ENCODE measurements at places on chromosomes 12 and 14.

- peak; percentile 68 for DNase-seq
Measured at GRCh38 chr12:52006726-52007157, at the start of gene TAMALIN. TSS of gene TAMALIN (plus strand) at chr12:52006946. CDS start at chr12:52007020, 74 bp downstream.

- DNase-seq, result no peak
Measured at GRCh38 chr14:60561845-60562746, 53.1 kb downstream of the SIX6 start.

- DNase-seq, result no peak
Measured at GRCh38 chr14:61470261-61470960, 149.0 kb downstream of the PRKCH start.

DNA sequence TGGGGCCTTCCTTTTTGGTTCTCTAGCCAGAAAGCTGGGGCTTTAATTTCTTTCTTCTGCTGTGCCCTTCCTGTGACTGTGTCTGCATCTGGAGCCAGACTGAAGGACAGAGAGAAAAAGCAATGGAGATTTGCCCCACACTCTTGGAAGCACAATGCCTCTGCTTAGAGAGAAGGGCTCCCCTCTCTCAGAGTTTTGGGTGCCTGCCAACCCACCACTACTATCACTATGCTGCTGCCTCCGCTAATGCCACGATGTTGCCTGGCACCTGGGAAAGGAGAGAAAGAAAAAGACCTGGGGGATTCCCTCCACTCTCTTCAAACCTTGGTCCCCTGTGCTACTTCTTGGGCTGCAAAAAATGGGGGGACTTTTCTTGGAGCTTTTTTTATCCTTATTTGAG, 52.6 kb downstream of the TMEM260 start:
- no peak for DNase-seq

DNA sequence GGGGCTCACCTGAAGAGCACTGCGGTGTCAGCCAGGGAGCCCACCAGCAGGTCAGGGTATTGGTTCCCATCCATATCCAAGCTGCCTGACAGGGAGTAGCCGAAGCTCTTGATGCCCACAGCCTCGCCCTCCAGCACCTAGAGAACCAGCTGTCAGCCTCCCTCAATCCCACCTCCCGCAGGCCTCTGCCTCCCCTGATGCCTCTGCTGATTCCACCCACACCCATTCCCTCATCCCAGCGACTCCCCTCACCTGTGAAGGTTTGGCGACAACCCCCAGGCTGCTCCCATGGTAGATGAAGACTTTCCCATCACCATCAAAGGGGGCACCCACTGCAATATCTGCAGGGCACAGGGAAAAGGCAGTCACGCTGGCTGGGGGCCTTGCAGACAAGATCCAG, 10.0 kb downstream of the ITGA7 start:
- no peak for DNase-seq

- no peak for DNase-seq
Measured at GRCh38 chr14:46573498-46573897, 78.1 kb downstream of the RPL10L start.

DNA sequence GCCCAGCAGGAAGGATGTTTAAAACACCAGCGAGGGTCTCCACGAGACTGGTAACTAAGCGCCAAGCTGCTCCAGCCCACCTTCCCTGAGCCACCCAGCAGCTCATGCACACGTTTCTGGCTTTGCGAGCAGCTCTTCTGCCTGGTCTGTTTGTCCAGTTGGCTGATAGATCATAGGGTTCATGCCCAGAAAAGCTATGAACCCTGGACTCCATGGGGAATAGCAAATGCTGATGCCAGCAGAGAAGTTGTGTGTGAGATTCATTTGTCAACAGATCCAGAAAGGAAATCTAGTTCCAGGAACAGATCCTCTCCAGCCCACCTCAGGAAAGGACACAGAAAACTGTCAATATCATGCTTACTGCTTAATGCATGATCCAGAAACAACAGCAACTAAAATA, 28.2 kb upstream of the RIMBP2 start:
- DNase-seq, result no peak

DNA sequence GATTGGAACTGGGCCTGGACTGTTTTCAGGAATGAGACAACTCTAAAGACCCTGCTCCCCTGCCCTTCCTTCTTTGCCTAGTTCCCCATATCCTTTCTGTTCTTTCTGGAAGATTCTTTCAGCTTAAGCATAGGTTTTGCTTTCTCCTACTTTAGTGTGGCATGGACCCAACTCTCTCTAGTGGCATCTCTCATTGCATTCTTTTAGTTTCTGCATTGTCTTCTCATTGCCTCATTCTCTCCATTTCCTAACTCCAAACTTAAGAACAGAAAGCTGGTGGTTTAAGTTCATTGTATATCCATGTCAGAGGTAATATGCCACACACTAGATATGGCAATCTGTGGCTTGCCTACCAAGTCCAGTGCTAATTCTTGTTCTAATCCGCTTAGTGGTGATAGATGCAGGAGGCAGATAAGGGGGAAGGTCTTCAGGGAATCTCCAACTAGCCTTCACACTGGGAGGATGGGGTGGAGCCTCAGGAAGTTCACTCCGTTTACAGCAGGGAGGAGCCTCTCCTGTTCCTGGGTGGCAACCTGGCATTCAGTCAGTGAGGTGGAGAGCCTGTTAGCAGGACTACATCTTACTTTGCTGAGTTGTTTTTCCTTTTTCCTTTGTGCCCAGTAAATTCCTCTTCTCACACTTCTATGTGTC, 165.1 kb upstream of the LMNTD1 start:
- no peak for DNase-seq

DNA sequence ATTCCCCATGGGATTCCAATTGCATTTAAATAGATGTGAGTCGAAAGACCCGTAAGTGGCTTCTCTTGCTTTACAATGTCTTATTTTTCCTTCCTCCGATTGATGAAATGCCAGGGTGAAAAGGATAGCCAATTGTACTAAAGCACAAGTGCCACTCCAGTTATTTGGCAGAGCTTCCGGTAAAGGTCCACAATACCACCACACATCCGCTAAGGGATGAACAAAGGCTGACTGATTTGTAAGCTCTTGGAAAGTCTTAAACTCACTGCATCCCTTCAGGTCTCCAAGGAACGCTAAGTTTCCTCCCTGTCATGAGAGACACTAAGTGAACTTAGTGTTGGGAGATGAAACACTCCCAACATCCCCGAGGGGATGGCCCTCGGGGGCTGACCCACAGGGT, 21.2 kb upstream of the RNASE1 start:
- DNase-seq, result no peak

DNA sequence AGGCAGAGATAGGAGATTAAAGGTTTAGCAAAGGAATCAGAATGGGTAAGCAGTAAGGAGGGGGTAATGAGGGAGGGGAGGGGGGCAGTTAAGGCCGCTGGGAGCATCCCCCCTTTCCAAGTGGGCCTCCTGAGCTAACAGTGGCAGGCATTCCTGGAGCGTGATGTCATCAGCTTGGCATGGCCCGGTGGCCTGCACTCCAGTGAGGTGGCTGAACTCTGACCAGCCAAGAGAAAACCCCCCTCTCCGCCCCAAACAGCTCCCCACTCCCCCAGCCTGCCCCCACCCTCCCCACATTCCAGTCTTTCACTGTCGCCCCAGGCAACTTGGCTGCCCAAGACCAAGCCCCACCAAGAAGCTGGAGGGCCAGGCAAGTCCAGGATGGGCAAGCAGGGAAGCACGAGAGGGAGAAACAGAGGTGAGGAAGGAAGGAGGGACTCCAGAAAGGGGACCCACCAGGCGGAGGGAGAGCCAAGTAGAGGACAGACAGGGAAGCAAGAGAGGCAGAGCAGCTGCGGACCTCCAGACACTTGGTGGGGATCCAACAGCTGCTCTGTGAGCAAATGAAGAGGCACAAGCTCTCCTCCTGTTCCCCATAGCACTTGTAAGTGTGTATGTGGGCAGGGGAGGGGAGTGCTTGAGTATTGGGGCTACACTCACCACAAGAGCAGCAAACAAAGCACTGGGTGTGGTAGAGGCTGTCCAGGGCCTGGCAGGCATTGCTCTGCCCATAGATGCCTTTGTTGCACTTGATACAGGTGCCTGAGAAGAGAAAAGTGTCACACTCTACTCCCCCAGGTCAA, 4.5 kb downstream of the AJUBA start:
- no peak for DNase-seq

DNA sequence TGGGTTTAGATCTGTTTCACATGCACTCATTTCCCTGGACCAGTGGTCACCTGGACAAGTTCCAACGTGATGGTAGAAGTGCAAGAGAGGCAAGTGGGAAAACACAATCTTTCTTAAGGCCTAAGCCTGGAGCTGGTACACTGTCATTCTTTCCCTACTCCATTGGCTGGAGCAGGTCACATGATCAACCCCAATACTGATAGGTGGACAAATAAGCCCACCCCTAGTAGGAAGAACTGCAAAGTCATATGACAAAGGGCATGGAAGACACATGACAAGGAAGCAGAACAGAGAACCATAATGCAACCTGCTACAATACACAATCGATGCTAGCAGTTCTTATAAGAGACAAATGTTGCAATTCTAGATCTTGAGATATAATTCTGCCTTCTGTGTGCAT, 66.3 kb downstream of the SRRM4 start:
- DNase-seq, result no peak

- DNase-seq, result no peak
Measured at GRCh38 chr12:16531621-16532020, 74.3 kb downstream of the LMO3 start.

DNA sequence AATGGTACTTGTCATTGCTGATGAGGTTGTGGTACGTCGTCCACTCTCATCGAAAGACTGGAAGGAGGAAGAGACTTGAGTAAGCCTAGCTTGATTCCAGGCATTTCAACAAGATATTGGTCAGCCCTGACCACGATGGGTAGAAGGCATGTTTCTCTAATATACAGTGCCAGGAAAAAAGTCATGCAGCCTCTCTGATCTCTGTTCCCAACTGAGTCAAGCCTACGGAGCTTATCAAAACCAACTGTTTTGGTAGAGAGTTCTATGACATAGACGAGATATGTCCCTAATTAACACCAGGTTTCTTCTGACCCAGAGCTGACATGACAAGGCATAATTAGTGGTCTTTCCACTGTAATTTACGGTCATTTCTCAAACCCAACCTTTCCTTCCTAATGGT, 58.5 kb downstream of the NIN start:
- no peak for DNase-seq

DNA sequence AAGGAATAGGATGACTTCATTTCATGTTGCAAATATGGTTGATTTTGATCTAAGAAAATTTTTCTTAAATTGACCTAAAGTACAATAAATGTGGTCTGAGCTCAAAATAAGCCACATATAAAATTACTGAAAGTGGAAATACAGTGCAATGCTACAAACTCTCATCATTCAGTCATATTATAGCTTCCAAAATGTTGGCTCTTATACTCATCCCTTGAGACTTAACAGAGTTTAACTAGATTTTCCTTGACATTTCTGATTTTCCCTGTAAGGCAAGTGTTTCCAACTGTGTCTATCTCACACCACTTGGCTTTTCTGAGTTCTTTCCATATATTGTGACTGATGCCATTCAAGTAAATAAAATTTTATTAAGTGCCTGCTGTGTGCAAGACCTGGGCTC, 123.7 kb upstream of the NTF3 start:
- DNase-seq, result no peak

GRCh38 chr12:29304388-29304787, 76.6 kb downstream of the ERGIC2 start:
- no peak for DNase-seq

DNA sequence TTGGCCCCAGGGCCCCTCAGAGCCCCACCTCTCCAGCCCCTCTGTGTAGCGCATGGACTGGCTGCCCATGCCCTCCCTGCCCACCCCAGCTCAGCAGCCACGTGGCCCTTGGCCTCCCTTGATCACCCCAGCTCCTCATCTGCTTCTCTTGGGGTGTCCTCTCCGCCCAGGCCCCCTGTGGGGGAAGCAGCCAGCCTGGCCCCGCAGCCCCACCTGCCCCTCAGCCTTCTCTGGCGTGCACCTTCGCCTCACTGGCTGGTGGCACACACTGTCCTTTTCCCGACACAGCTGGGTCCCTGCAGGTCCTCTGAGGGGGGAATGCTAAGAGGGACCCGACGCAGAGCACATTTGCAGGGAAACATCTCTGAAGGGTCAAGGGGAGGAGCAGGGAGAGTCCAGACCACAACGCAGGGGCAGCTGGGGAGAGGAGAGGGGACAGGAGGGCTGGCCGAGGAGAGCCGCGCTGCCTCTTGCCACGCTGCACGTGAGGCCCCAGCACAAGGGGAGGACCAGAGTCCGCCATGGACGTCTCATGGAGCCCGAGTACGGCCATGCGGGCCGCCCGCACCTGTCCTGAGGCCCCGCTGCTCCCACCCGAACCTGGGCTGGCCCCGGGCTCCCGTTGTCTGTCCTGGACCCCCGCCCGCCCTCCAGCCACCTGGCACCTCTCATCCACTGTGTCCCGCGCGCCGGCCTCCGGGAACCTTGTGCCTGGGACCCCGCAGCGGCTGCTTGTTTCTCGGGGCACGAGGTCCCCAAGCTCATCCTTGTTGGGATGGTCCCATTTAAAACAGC, 36.1 kb downstream of the PACS2 start:
- no peak for DNase-seq

- no peak for DNase-seq
Measured at GRCh38 chr14:87940382-87940781, 52.6 kb downstream of the GALC start.

DNA sequence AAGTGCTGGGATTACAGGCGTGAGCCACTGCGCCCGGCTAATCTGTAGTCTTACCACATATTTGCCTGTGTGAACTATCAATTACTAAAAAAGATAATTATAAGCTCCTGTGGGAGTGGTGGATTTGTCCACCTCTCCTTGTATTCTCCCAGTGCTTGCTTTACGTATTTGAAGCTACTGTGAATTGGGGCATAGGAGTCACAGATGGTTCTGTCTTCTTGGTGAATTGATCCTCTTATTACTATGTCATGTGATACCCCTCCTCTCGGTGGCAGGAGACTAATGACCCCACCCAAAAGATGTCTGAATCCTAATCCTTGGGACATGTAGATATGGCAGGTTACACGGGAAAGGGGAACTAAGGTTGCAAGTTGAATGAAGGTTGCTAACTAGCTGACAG, 11.8 kb downstream of the GPR132 start:
- no peak for DNase-seq

DNA sequence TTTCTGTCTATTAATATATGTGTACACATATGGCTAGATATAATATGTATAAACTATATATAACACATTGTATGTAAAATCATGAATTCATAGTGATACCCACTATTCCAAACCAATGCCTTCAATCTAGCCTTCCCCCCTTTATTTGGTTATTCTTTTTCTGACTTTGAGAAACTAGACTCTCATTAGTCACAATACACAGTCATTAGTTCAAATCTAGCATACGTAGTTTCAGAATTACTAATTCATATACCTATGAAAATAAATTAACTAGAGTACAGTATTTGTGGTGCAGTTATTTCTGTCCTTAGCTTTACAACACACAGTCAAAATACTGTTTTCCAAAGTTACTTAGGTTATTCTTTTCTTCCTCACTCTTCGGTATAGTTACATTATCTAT, 268.2 kb downstream of the DPF3 start:
- no peak for DNase-seq

DNA sequence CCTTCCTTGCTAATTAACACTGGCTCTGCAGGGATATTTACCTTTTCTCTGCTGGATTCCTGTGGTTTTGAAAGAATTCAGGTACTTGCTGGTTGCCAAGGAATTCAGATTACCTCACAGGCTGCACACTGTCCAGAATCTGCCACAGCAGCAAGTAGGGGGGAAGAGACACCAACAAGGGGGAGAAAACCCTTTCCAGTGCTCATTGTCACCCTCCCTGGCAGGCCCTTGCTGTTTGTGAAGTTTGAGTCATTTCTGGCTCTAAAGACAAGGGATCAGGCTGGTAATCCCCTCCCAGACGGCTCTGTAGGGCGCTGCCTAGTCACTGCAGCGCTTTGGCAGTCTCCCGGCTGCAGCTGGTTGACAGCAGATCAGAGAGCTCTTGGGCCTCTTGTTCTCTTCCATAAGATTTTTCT, 50.8 kb downstream of the TTLL5 start:
- no peak for DNase-seq

Measured in stimulated activated CD8-positive, alpha-beta memory T cell treated with anti-CD3 and anti-CD28 coated beads, Interleukin-4, amount 100 ng/mL, for 4 hours (primary cell).